ENCODE measurements at places on chromosomes 12 and 14.
A peak's percentile ranks its signal among the peaks of the same experiment; 100 is the strongest.

DNA sequence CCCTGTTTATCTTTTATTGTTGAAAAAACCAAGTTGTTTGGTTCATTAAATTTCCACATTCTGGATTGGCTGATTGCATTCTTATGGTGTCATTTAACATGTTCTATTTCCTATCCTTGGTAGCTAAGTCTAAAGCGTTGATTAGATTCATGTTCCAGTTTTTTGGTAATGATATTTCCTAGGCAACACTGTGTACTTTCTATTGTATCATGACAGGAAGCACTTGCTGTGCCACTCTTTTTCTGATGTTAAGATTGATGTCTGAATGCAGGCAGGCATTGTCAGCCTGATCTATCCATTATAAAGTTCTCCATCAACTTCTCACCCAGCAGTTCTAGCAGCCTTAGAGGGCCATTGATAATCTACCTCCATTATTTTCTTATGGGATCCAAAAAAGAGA, 91.1 kb upstream of the ARID2 start:
- no peak for DNase-seq

GRCh38 chr12:3361146-3361545, 129.9 kb upstream of the PRMT8 start:
- no peak for DNase-seq

GRCh38 chr12:77231501-77231918, 166.1 kb upstream of the E2F7 start:
- DNase-seq: no peak

- DNase-seq: peak; percentile 87
Observed at GRCh38 chr14:50082784-50083466, 33.4 kb downstream of the VCPKMT start.

DNA sequence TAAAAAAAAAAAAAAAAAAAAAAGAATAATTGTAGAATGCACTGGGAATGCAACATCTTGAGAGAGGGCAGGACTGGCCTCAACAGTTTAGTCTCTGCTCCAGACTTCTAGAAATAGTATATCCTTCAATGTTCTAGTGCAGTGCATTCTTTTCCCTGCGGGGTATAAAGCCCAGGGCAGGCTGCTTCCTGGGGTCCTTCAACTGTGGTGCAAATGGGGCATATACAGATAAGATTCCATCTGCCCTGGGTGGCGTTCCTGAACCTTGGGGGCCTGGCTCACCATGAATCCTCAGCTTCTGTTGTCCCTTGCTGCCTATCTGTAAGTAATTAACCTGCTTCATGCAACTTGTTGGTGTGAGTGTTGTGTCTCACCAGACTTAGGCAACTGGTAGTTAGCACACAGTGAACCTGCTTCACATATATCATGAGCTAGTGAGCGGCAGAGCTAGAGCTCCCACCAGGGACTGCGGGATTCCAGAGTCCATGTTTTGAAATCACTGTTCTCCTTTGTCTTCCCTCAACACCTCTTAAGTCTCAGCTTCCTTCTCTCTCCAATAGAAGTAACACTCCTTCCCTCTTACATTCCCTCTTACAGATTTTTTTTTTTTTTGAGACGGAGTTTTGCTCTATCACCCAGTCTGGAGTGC, 177.6 kb downstream of the SUDS3 start:
- DNase-seq: no peak

GRCh38 chr14:24233538-24233866, 773 bp downstream of the GMPR2 start:
- no peak for DNase-seq
